ENCODE measurements at places on chromosomes 1 and 21. TPM values are rescaled to one million over a fixed set of nuclear protein-coding genes. Genes with fewer than 3 reads are reported as not detected.

DNA sequence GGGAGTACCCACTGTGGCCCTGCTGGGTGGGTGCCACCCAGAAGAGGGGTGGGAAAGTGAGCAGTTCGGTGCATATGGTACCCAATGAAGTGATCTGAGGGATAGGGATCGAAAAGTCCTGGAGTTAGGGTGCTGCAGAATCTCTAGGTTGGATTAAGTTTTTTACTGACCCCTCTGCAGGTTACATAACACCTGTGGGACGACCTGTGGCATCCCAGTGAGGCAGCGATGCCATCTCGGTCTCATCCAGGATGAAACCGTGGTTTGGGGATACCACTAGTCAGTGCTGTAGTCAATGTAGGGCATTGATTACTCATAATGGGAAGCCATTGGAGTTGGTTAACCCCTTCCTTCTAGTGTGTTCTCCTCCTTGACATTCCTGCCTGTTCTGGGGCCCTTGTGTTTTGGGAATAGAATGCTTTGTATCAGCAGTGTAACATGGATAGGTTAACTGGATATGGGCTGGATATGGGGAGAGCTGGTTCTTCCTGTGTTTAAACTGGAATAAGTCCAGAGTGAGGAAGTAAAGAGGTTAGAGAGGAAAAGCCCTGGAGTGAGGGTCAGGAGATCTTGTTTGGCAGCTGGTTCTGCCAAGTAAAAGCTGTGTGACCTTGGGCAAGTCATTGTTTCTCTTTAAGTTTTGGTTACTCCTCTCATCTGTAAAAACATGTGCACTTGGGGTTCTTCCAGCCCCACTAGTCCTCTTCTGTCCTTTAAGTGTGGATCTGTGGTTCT, 42.8 kb upstream of the ATF3 start:
- peak overlapping the region; percentile 91 for H3K27ac ChIP-seq
- peak overlapping the region; percentile 77 for H3K4me3 ChIP-seq
- DNase-seq, result peak; percentile 31
- peaks cover 2% of the 10 kb centered on the region for H3K27me3 ChIP-seq
- H3K4me1 ChIP-seq, result peaks cover 33% of the 10 kb centered on the region

DNA sequence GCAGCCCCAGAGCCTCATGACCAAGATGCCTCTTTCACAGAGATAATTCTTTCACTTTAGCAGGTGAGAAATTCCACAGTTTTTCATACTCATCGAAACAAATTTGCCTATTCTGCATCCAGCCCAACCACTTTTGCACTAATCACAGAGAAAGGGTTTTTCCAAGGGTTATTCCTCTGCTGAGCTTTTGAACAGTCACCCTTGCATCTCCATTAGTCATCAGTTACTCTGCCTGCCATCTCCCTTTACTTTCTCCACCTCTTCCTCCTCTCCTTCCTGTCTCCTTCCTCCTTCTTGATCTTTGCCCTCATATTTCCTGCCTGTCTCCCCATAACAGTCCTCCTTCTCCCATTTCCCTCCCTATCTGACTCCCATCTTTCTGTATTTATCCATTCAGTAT, 43.9 kb downstream of the FH start:
- H3K4me1 ChIP-seq, result no peaks in the 10 kb centered on the region
- no peaks in the 10 kb centered on the region for H3K36me3 ChIP-seq
- H3K4me3 ChIP-seq, result no peak overlapping the region

DNA sequence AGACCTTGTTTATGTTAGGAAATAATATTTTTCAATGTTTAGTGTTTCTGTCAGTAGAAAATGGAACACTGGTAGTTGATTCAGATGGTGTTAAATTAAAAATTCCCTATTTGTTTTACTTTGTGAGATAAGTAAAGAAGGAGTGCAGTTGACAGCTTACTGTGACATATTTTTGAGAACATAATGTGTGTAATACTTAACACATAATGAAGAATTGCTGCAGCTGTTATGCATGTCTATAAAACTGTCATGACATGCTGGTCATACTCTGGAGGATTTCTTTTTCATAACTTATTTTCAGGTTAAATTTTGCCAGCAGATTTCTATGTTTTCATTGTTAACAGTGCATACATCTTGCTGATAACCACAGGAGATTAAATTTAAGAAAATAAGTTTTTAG, 296.1 kb downstream of the CTH start:
- DNase-seq, result no peak
- peaks cover 12% of the 10 kb centered on the region for H3K27me3 ChIP-seq
- no peaks in the 10 kb centered on the region for H3K36me3 ChIP-seq
- H3K4me3 ChIP-seq, result no peak overlapping the region
- no peaks in the 10 kb centered on the region for H3K4me1 ChIP-seq

DNA sequence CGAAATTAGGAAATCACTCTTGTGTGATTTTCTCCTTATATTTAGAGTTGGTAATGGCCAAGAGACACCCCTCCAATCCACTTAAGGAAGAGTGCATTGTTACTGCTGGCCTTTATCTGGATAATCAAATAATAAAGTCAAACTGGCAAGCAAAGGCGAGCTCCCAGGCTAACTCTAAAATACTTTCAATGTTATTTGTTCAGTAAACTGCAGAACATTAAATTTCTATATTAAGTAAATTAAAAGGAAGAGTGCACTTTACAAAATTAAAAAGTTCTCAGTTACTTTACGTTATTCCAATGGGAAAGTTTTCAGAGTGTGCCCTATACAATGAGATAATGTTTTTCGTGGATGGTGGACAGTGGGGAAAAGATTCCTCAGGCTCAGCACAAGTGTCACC, 562.4 kb upstream of the BEND5 start:
- H3K4me1 ChIP-seq, result no peaks in the 10 kb centered on the region
- H3K4me3 ChIP-seq, result no peak overlapping the region
- H3K36me3 ChIP-seq, result no peaks in the 10 kb centered on the region

GRCh38 chr1:21820597-21821232, 8.7 kb downstream of the LDLRAD2 start:
- no peak overlapping the region for H3K4me3 ChIP-seq
- no peak overlapping the region for H3K27ac ChIP-seq
- no peaks in the 10 kb centered on the region for H3K27me3 ChIP-seq
- DNase-seq, result no peak
- H3K36me3 ChIP-seq, result no peaks in the 10 kb centered on the region

DNA sequence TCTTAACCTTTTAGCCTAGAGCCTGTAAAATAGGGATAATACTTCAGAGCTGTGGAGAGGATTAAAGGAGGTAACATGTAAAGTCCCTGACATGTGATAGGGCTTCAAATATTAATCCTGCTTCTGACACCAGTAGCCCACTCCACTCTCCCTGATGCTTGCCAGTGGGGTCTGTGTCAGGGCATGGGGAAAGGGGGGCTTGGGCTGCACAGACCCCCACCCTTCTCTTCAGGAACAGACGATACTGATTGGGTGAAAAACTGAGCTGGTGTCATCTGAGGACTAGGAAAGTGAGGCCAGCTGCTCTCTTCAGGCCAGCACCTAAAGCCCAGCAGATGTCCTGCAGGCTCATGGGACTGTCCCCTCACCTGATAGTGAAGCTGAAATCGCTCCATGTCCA, 27.0 kb upstream of the MEF2D start:
- H3K27me3 ChIP-seq, result no peaks in the 10 kb centered on the region
- H3K4me1 ChIP-seq, result peaks cover 30% of the 10 kb centered on the region
- no peak overlapping the region for H3K27ac ChIP-seq
- no peak for DNase-seq

GRCh38 chr1:235841938-235842545, 24.7 kb downstream of the LYST start:
- no peak overlapping the region for H3K4me3 ChIP-seq
- H3K36me3 ChIP-seq, result peaks cover 22% of the 10 kb centered on the region
- no peaks in the 10 kb centered on the region for H3K27me3 ChIP-seq
- H3K4me1 ChIP-seq, result peaks cover 31% of the 10 kb centered on the region
- no peak for DNase-seq

DNA sequence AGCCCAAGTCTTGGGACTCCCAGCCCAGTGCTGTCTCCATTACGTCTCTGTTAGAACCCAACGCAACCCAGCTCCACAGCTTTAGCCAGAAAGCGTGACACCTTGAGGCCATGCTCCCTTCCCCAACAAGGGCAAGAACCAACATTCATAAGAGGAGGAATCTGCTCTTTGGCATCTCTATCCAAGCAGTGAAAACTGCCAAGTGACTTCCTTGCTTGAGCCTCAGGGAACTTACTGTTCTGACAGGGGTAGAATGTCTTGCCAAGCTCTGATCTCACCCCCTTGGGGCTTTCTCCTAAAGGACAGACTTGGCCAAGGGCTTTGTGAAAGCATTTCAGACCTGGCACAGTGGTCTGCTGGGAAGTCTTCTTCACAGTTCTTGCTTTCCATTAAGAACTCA, 56.6 kb downstream of the SYT6 start:
- H3K36me3 ChIP-seq, result no peaks in the 10 kb centered on the region
- H3K27me3 ChIP-seq, result no peaks in the 10 kb centered on the region
- no peak overlapping the region for H3K27ac ChIP-seq
- no peak for DNase-seq
- no peaks in the 10 kb centered on the region for H3K4me1 ChIP-seq
- H3K4me3 ChIP-seq, result no peak overlapping the region

DNA sequence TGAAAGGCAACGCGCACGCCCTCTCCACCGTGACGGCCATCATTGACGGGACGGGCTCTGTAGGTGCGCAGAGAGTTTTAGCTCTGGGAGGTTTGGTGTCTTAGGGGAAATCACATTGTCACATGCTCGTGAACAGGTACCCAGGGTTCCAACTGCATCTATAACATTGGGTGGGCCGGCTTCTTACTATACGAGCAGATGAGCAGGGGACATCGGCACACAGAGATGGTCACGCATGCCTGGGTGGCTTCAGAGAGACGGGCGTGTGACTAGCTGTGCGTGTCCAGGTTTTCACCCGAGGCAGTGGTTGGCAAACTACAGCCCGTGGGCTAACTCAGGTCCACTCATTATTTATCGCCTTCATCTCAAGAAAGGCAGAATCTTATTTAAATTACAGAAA, 54.7 kb downstream of the SLC37A1 start:
- peaks cover 36% of the 10 kb centered on the region for H3K36me3 ChIP-seq
- H3K4me3 ChIP-seq, result no peak overlapping the region
- H3K27ac ChIP-seq, result no peak overlapping the region
- no peak for DNase-seq

- no peaks in the 10 kb centered on the region for H3K4me1 ChIP-seq
- no peak overlapping the region for H3K27ac ChIP-seq
- no peak overlapping the region for H3K4me3 ChIP-seq
- DNase-seq, result no peak
- H3K36me3 ChIP-seq, result peaks cover 1% of the 10 kb centered on the region
- peaks cover 3% of the 10 kb centered on the region for H3K27me3 ChIP-seq
These were observed 7.1 kb downstream of the UTS2 start for GRCh38 chr1:7845761-7846160.

Gene HEYL
- total RNA-seq, result 0.19 TPM

Gene PCBP3
- 12.2 TPM for total RNA-seq

Gene NBPF10
- 1.4 TPM for total RNA-seq

Gene DAB1
- 0.11 TPM for total RNA-seq

Gene IFI44L
- 52.1 TPM for total RNA-seq

Gene IL23R
- 9.3 TPM for total RNA-seq
